T-helper 2 cell treated with Interferon-gamma antibody and Interleukin-4, amounts not matched to agents 5 μg/mL and 100 μg/mL, for 36 hours (primary cell): ENCODE measurements at places on chromosomes 2 and 18.

- H3K27ac ChIP-seq, result no peak overlapping the region
- H3K36me3 ChIP-seq, result no peaks in the 10 kb centered on the region
- no peak for DNase-seq
- H3K4me3 ChIP-seq, result no peak overlapping the region
- H3K27me3 ChIP-seq, result no peaks in the 10 kb centered on the region
These were observed 129.0 kb downstream of the EVA1A start for GRCh38 chr2:75431763-75432162.

GRCh38 chr18:3624935-3625741, 175.2 kb downstream of the TGIF1 start:
- peak; percentile 83 for DNase-seq
- H3K27ac ChIP-seq, result peak overlapping the region; percentile 81
- peaks cover 22% of the 10 kb centered on the region for H3K4me1 ChIP-seq
- no peaks in the 10 kb centered on the region for H3K27me3 ChIP-seq

DNA sequence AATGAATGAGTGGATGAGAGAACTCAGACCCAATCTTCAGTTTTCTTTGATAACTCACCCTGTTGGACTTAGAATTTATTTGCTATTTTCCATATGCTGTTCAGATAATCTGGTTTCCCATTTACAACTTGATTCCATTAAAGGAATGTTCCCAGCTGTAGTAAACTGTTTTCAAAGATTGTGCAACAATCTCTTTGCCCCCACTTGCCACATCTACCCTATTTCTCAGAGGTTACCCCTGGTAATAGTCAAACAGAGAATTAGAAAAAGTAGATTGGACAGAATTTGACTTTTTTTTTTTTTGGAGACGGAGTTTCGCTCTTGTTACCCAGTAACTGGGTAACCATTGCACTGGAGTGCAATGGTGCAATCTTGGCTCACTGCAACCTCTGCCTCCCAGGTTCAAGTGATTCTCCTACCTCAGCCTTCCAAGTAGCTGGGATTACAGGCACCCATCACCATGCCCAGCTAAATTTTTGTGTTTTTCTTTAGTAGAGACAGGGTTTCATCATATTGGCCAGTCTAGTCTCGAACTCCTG, 93.4 kb upstream of the SIX2 start:
- no peak for DNase-seq
- no peak overlapping the region for H3K4me3 ChIP-seq
- H3K36me3 ChIP-seq, result no peaks in the 10 kb centered on the region
- no peak overlapping the region for H3K27ac ChIP-seq

- DNase-seq, result no peak
- no peak overlapping the region for H3K27ac ChIP-seq
- H3K36me3 ChIP-seq, result no peaks in the 10 kb centered on the region
These were observed 32.0 kb downstream of the MARCHF4 start for GRCh38 chr2:216340280-216340631.

GRCh38 chr2:60441800-60442199, 111.7 kb downstream of the BCL11A start:
- no peaks in the 10 kb centered on the region for H3K36me3 ChIP-seq
- no peak overlapping the region for H3K27ac ChIP-seq
- no peaks in the 10 kb centered on the region for H3K4me1 ChIP-seq

- H3K36me3 ChIP-seq, result no peaks in the 10 kb centered on the region
- H3K4me1 ChIP-seq, result no peaks in the 10 kb centered on the region
- H3K27me3 ChIP-seq, result peaks cover 15% of the 10 kb centered on the region
- no peak for DNase-seq
- no peak overlapping the region for H3K4me3 ChIP-seq
- H3K27ac ChIP-seq, result no peak overlapping the region
These were observed 466.2 kb upstream of the HNRNPA3 start for GRCh38 chr2:176746411-176746810.

DNA sequence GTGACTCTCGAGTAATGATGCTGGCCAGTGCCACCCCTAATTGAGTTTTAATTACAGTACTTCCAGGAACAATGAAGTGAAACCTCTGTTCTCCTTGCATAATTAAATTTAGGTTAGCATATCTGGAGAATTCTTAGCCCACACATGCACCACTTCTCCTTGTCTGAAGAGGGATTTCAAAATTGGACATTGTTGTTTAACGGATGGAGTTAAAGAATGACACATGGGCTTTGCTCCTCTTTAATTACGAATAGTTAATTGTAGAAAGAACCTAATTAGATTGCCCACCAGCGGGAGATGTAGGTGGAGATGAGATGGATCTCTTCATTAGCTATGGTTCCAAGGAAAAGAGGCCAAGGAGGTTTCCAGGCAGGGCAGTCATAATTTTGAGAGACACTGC, 33.1 kb upstream of the EN1 start:
- H3K4me1 ChIP-seq, result peaks cover 3% of the 10 kb centered on the region
- H3K27ac ChIP-seq, result no peak overlapping the region
- DNase-seq, result no peak
- H3K36me3 ChIP-seq, result no peaks in the 10 kb centered on the region

DNA sequence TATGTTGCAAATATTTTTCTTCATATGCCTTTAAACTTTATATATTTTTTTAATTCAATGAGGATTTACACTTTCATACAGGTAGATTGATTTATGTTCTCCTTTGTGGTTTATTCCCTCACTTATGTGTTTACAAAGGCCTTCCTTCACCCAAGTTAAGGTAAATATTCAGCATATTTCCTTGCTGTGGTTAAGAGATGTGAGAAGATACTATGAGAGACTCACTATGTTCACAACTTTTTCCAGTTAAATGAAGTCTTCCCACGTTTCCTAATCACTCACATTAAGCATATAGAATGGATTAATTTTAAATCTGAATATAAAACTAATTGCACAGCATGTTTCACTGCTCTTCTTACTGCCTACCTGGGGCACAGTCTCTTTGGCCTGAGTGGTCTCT, 597 bp downstream of the PECR start:
- H3K4me1 ChIP-seq, result peaks cover 44% of the 10 kb centered on the region
- peaks cover 10% of the 10 kb centered on the region for H3K36me3 ChIP-seq
- H3K4me3 ChIP-seq, result peak overlapping the region; percentile 96
- H3K27ac ChIP-seq, result peak overlapping the region; percentile 83
- no peaks in the 10 kb centered on the region for H3K27me3 ChIP-seq

DNA sequence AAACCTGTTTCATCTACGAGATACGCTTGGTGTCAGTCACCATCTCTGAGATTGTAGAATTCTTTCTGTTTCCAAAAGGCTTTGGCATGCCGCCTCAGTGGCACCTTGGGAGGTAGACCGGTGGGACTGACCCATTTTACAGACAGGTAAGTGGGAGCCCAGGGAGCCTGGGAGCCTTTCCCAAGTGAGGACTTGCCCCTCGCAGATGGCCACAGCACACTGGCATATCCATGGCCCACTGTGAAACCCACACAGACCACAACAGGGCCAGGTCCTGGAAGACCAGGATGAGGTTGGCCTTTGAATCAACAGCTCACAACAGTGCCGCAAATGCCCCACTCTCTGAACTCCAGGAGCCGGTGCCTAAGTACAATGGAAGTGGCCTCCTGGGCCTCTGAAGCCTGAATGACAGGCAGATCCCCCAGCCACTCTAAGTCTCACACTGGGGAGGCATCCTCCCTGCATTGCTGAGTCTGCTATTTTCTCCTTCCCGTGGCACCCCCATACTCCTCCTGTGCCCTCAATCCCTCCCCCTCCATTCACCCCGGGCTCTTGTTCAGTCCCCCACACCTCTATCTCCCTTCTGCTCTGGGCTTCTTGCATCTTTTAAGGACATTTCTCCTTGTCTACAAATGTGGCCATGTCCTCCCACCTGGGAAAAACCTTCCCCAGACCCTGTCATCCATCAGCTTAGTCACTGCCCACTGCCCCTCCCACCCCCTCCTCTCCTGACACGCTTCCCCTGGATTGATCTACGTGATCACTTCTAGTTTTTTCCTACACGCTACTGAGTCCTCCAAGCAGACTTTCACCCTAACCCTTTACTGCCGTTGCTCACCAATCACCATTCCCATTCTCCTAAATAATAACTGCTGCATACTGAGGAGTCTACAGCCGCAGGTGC, 26.2 kb downstream of the CENPA start:
- peaks cover 5% of the 10 kb centered on the region for H3K4me1 ChIP-seq
- no peak overlapping the region for H3K4me3 ChIP-seq
- peaks cover 16% of the 10 kb centered on the region for H3K27me3 ChIP-seq
- DNase-seq, result no peak
- H3K27ac ChIP-seq, result no peak overlapping the region

DNA sequence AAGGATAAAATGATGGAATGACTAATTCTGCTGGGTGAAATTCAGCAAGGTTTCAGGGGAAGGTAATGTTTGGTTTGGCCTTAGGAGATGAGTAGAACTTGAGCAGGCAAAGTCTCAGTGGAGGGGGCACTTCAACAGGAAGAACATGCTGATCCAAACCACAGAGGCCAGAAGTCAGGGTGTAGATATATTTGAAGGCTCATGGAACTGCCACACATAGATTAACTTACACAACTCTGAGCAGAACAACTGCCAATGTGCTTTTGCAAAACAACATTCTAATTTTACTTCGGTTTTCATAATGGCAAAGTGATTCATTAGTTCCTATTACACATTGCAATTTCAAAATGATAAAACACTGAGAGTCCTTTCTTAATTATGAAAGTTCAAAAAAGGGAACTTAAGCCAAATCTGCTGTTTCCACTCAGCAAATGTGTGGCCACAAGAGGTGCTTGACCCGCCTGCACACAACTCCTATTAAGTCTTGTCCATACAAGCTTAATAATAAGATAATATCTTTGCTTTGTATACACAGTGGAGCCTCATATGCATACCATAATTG, 284.8 kb downstream of the MREG start:
- H3K27me3 ChIP-seq, result no peaks in the 10 kb centered on the region
- no peaks in the 10 kb centered on the region for H3K36me3 ChIP-seq
- H3K4me1 ChIP-seq, result peaks cover 4% of the 10 kb centered on the region
- H3K27ac ChIP-seq, result no peak overlapping the region
- DNase-seq, result no peak
- H3K4me3 ChIP-seq, result no peak overlapping the region

DNA sequence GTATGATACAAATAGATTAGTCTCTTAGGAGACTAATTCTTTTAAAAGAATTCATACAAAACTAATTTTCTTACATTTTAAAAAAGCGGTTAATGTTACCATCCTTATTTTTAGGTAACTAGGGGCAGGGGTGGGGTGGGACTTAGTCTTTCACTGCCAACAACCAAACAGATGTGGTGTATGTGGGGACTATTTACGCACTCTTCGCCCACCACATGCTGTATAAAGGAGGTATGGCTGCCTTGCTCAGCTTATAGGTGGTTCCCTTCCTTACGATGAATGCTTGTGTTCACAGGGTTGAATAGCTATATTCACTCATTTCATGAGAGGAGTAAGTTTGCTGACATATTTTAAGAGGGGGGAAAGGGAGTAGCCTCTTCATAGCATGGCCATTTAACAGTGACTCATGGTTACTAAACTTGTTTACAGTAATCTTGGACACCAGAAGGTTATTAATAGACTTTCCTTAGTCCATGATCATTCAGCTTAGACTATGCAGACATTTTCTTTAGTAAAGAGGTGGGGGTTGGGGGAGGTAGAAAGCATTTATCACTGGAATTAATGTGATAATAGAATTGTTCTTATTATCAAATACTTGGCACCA, 61.8 kb downstream of the CAB39 start:
- H3K4me1 ChIP-seq, result peaks cover 78% of the 10 kb centered on the region
- H3K27ac ChIP-seq, result no peak overlapping the region
- no peak overlapping the region for H3K4me3 ChIP-seq
- DNase-seq, result no peak
- peaks cover 65% of the 10 kb centered on the region for H3K36me3 ChIP-seq

- peaks cover 18% of the 10 kb centered on the region for H3K27me3 ChIP-seq
- DNase-seq, result no peak
- H3K36me3 ChIP-seq, result no peaks in the 10 kb centered on the region
- no peak overlapping the region for H3K4me3 ChIP-seq
- no peak overlapping the region for H3K27ac ChIP-seq
These were observed 108.0 kb upstream of the ID2 start for GRCh38 chr2:8573942-8574195.

GRCh38 chr2:198309673-198310280, 505.4 kb downstream of the PLCL1 start:
- DNase-seq, result peak; percentile 41
- H3K27ac ChIP-seq, result no peak overlapping the region
- no peaks in the 10 kb centered on the region for H3K36me3 ChIP-seq
- no peak overlapping the region for H3K4me3 ChIP-seq
- peaks cover 36% of the 10 kb centered on the region for H3K27me3 ChIP-seq

DNA sequence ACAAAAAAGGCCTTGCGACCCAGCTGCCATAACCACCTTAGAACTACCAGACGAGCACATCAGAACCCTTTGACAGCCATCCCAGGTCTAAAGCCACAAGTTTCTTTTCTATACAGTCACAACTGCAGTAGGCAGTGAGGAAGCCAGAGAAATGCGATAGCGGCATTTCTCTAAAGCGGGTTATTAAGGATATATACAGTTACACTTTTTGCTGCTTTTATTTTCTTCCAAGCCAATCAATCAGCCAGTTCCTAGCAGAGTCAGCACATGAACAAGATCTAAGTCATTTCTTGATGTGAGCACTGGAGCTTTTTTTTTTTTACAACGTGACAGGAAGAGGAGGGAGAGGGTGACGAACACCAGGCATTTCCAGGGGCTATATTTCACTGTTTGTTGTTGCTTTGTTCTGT, 48.8 kb downstream of the FEZ2 start:
- H3K4me1 ChIP-seq, result peaks cover 10% of the 10 kb centered on the region
- H3K27ac ChIP-seq, result peak overlapping the region; percentile 53
- H3K4me3 ChIP-seq, result peak overlapping the region; percentile 55
- no peak for DNase-seq
- peaks cover 21% of the 10 kb centered on the region for H3K36me3 ChIP-seq

DNA sequence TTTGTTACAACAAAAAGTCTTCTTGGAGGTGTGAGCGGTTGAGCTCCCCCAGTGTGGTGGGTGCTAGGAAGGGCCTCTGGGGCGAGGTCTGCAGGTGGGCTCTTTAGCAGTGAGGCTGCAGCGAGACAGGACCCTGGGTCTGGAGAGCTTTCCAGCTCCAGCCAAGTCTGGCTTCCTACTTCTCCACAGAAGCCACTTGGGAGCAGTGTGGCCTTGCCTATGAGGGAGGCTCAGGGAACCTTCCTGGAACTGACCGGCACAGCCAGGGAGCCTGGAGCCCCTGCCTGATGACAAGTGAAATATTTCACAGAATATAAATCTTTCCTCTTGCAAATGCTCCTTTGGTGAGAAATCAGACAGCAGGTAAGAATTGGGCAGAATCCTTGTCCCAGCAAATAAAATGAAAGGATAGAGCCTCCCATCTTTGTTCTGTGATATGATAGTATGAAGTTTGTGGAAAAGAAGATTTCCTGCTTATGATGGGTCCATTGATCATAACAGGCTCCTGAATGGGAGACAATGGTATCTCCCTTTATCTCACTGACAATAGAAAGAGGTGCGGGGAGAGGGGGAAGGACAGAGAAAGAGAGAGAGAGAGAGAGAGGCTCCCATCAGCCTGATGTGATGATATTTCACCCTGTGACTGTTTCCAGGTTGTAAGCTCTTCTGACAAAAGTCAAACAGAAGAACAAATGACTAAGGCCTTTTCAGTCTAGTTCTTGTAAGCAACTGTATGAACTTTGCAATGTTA, 289.8 kb upstream of the SPRED2 start:
- no peaks in the 10 kb centered on the region for H3K36me3 ChIP-seq
- H3K4me3 ChIP-seq, result no peak overlapping the region
- no peak for DNase-seq
- H3K27me3 ChIP-seq, result no peaks in the 10 kb centered on the region
- no peak overlapping the region for H3K27ac ChIP-seq
